GM23248 (cell line): ENCODE measurements at places on chromosomes 3 and 15.

DNA sequence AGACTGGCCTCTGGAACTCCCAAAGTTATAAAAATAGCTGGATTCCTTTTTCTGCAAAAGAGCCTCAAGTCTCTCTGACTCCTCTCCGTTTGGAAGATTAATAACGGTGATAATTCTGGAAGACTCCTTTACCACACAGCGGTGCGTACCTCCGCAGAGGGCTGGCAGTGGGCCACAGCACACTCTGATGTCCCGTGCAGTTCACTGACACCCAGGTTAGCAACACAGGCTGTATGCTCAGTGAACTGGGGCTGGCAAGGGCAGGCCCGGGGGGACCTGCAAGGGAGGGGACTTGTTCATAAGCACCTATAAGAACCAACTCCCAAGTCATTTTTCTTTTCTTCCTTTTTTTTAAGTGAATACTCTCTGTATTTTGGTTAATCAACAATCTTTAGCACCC, 120.3 kb upstream of the TJP1 start:
- no peak for DNase-seq

DNA sequence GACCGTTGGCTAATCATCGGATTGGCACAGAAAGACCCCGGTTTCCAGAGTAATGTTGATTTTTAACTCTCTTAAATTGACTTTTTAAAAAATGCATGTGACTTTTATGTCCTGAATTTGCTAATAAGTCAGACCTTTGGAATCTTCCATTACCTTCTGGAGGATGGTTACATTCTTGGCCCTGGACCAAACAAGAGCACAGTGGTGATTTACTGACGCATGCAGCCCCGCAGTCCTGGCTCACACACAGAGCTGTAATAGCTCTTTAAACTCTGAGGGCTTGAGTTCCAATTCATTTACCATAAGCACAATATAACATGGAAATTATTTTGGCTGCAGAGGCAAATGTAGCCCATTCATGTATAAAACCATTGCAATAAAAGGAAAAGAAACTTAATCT, 25.1 kb downstream of the SOX14 start:
- no peak for DNase-seq

DNA sequence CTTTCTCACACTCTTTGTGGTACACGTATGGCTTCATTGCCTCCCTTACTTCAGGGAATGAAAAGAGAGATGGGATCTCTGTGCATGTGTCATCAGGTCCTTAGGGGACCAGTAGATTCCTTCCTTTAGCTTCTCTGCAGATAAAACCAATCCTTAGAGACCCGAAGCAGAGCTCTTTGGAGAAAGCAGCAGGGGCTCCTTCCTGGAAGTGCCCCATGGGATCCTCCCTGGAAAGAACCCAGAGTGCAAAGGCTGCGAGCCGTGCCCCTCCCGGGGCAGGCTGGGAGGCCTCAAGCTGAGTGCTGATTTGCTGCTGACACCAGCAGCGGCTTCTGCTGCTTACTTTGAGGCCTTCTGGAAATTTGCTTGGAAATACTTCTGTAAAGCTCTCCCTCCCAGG, 328.6 kb upstream of the RGMA start:
- no peak for DNase-seq

- no peak for DNase-seq
Measured at GRCh38 chr3:73683706-73684105, 59.0 kb upstream of the PDZRN3 start.

GRCh38 chr3:117548600-117548999, 839.0 kb downstream of the TUSC7 start:
- peak; percentile 12 for DNase-seq
